ENCODE measurements at places on chromosomes 2 and 18.
A peak's percentile ranks its signal among the peaks of the same experiment; 100 is the strongest.

DNA sequence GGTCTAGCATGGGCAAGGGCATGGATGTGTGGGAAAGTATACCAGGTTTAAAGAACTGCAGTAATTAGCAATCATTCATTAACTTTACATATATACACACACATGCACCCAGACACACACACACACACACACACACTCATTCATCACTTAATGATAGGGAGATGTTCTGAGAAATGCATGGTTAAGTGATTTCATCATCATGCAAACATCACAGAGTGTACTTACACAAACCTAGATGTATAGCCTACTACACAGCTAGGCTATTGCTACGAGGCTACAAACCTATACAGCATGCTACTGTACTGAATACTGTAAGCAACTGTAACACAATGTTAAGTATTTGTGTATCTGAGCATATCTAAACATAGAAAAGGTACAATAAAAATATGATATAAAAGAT lies 83.6 kb downstream of the COLEC12 start:
- no peak for DNase-seq

- no peak for DNase-seq
These were observed 55.2 kb downstream of the UNC50 start for GRCh38 chr2:98663511-98664090.

DNA sequence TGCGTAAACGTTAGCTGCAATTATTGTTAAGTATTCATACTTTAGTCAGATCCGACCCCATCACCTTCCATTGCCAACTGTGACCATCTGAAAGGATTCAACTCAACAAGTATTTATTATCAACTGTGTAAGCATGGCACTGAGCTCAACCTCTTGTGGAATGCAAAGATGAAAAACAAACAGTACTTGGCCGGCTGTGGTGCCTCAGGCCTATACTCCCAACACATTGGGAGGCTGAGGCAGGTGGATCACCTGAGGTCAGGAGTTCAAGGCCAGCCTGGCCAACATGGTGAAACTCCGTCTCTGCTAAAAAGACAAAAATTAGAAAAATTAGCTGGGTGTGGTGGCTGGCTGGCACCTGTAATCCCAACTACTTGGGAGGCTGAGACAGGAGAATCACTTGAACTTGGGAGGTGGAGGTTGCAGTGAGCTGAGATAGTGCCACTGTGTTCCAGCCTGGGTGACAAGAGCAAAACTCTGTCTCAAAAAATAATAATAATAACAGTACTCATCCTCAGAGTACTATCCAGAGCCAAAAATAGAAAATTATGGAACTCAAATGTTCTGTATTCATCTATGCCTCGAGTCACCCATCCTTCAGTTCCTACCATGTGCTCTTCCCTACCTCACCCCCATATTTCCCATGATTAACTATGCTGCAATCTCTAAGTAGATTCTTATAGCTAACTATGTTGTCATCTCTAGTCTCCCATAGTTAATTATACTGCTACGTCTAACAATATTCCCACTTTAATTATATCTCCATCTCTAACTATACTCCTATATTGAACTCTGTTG lies 8.6 kb upstream of the MREG start:
- no peak for DNase-seq

- no peak for DNase-seq
These were observed 852.0 kb upstream of the FSHR start for GRCh38 chr2:50006327-50006726.

- DNase-seq: no peak
These were observed 86.2 kb downstream of the UPP2 start for GRCh38 chr2:158187908-158188307.

- no peak for DNase-seq
These were observed 1140.4 kb downstream of the RPIA start for GRCh38 chr2:89831641-89832498.

DNA sequence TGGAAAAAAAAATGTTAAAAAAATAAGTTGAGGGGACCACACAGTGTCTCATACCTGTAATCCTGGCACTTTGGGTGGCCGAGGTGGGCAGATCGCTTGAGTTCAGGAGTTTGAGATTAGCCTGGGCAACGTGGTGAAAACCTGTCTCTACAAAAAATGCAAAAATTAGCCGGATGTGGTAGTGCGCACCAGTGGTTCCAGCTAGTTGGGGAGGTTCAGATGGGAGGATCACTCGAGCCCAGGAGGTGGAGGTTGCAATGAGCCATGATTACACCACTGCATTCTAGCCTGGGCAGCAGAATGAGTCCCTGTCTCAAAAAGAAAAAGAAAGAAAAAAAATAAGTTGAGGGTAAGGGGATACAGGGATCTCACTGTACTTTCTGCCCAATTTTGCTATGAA lies 6.1 kb upstream of the KYNU start:
- no peak for DNase-seq

GRCh38 chr2:173351879-173352278 lies 2.8 kb upstream of the CDCA7 start:
- DNase-seq: no peak

DNA sequence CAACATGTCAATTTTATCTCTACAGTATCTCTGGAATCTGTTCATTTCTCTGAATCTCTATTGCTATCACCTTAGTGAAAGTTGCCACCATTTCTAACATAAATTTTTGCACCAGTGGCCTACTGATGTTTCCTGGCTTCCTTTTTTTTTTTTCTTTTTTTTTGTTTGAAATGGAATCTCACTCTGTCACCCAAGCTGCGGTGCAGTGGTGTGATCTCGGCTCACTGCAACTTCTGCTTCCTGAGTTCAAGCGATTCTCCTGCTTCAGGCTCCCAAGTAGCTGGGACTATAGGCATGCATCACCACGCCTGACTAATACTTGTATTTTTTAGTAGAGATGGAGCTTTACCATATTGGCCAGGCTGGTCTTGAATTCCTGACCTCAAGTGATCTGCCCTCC lies 35.1 kb downstream of the KCNJ13 start:
- DNase-seq: no peak

DNA sequence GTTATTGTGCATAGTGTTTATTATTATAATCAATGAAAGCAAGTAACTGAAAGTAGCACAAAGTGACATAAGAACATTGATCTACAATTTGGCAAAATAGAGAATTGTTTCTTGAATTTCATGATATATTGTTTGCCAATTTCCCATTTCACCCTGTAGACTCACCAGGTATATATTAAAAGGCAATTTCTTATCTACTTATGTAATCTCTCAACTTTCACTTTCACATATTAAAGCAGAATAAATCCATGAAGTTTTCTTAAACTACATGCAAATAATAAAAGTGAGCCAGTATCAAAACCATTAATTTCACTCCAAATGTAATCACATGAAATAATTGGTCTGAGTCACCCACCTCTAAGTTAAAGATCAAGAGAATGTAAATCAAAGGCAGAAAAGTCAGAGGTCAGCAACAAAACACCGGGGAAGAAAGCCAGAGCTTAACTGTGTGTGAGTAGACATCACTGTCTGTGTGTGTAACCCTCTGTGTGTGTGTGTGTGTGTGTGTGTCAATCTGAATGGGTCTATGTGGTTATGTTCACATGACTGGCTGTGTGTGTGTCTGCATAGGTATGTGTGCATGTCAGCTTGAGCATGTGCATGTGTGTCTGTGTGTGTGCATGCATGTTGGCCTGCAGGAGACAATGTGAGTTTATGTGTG lies 44.1 kb downstream of the ZNF385B start:
- DNase-seq: no peak

GRCh38 chr2:209771474-209772289 lies at the start of gene UNC80:
Gene UNC80, plus strand, starts transcription at chr2:209771832. Its CDS starts 241 bp downstream, at chr2:209772073.
- DNase-seq: peak; percentile 72

- DNase-seq: no peak
These were observed 7.8 kb downstream of the COLEC11 start for GRCh38 chr2:3602553-3603339.

Measured in COR-L47 (cell line).